Effector CD4-positive, alpha-beta T cell (primary cell): ENCODE measurements at places on chromosomes 12 and 14.

- no peak for DNase-seq
Observed at GRCh38 chr12:47820631-47821345, 1.1 kb upstream of the HDAC7 start.

DNA sequence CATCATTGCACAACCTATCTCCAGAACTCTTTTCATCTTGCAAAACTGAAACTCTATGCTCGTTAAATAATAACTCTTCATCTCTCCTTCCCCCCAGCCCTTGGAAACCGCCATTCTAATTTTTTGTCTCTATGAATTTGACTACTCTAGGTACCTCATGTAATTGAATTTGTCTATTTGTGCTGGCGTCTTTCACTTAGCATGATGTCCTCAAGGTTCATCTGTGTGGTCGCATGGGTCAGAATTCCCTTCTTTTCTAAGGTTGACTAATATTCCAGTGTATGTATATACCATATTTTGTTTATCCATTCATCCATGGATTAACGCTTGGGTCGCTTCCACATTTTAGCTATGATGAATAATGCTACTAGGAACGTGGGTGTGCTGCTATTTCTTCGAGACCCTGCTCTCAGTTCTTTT is 80.1 kb downstream of the PLXNC1 start:
- DNase-seq: no peak

GRCh38 chr14:28785096-28785952 is 18.7 kb downstream of the FOXG1 start:
- DNase-seq: no peak

GRCh38 chr14:68528040-68528687 is 264.7 kb downstream of the ZFP36L1 start:
- no peak for DNase-seq

- DNase-seq: no peak
Observed at GRCh38 chr12:117018685-117019084, 80.5 kb downstream of the TESC start.

- no peak for DNase-seq
Observed at GRCh38 chr12:98893126-98893674, 248.1 kb downstream of the APAF1 start.

DNA sequence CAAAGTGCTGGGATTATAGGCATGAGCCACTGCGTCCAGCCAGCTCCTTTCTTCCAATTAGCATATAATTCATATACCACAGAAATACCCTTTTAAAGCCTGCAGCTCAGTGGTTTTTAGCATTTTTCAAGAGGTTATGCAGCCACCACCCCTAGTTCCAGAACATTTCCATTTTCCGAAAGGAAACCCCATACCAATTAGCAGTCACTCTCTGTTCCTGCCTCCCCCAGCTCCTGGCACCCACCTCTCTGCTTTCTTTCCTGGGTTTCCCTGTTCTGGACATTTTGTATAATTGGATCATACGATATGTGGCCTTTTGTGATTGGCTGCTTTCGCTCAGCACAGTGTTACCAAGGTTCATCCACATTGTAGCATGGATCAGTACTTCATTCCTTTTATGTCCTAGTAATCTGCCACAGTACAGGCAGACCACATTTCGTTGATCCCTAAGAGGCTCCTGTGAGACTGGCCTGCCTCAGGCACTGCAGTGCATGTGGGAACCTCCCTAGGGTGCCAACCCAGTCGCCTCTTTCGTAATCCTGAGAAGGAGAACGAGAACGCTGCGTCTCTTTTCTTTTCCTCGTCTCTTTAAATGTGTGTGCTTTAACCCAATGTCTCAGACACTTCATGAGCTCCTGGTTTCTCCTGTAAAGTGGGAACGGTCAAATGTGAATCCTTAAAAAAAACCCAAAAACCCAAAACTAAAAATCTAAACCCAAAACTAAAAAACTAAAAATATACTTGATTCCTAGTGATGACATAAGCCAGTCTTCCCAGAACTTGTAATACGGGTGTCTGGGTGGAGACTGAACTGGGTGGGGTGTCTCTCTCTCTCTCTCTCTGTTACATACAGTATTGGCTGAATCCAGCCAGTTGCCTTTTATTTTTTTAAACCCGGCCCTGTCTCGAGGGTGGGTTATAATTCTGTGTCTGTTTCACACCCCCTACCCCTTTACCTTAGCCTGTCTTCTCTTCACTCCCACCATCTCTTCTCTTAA is 14.7 kb downstream of the AACS start:
- DNase-seq: no peak

GRCh38 chr12:74370608-74371216 is 166.9 kb upstream of the ATXN7L3B start:
- no peak for DNase-seq

- no peak for DNase-seq
Observed at GRCh38 chr12:29150462-29150861, 1.4 kb downstream of the FAR2 start.
